ENCODE measurements at places on chromosomes 12 and 14.

DNA sequence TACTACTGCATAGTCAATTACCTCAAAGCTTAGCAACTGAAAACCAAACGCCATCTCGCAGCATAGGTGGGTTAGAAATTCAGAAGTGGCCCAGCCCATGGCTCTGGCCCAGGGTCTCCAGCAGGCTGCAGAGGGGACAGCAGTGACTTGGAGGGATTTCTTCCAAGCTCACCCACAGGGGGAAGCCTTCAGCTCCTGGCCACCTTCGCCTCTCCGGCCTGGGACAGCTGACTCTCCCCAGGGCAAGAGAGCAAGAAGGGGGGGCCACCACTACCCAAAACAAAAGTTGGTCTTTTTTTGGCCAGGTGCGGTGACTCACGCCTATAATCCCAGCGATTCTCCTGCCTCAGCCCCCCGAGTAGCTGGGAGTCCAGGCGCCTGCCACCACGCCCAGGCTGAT lies 32.2 kb upstream of the ANKRD9 start:
- no peak for DNase-seq

- no peak for DNase-seq
These were observed 404.5 kb upstream of the TBX3 start for GRCh38 chr12:115088328-115088994.

GRCh38 chr12:52093346-52093745 lies 13.8 kb downstream of the SMIM41 start:
- DNase-seq, result no peak

DNA sequence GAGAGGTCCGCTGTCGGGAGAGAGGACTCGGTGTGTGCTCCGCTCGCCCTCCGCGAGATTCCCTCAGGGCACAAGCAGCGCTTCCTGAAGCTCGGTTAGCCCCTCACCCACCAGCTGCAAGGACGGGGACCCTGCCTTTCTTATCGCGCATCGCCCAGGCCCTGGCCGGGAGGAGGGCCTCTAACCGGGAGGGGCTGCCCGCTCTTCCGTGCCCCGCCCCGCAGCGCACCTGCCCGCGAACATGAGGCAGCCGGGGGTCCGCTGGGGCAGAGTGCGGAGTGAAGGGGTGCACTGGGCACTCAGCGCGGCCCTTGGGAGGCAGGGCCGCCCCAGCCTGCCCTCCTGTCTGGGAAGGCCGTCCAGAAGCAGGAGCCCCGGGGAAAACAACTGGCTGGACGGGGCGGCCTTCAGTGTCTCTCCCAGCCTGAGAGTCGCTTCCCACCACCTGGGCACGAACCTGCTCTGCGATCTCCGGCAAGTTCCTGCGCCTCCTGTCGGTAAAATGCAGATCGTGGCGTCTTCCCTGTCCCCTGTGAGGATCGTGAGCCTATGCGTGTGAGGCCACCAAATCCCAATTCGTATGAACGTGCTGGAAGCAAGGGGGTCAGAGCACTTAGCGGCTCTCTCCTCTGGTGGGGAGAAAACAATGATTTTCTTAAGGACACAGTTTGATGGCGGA lies 28.0 kb upstream of the ADIPOR2 start:
- no peak for DNase-seq

GRCh38 chr14:23697680-23698079 lies 61.5 kb downstream of the DHRS2 start:
- DNase-seq, result no peak

- no peak for DNase-seq
These were observed 7.5 kb downstream of the UTP20 start for GRCh38 chr12:101287357-101287756.

DNA sequence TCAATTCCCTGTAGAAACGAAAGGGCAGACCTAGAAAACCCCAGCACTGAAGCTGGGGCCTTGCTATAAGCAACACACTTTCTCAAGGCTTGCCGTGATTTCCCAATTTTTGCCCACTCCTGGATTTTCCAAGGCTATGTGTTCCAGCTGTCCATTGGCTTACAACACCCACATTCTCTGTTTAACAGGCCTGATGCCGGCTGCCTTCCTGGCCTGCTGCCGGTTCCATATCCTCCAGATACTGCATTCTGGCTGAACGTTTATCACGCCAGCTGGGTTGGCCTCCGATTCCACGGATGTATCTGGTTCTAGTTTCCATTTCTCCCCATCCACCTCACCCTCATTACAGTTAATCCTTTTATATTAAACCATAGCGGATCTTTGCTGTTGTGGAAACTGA lies 2.0 kb upstream of the PCNX1 start:
- no peak for DNase-seq

- no peak for DNase-seq
These were observed 1.5 kb upstream of the NOXRED1 start for GRCh38 chr14:77424862-77425261.

- DNase-seq, result no peak
These were observed 13.8 kb downstream of the CLBA1 start for GRCh38 chr14:104999361-104999760.

DNA sequence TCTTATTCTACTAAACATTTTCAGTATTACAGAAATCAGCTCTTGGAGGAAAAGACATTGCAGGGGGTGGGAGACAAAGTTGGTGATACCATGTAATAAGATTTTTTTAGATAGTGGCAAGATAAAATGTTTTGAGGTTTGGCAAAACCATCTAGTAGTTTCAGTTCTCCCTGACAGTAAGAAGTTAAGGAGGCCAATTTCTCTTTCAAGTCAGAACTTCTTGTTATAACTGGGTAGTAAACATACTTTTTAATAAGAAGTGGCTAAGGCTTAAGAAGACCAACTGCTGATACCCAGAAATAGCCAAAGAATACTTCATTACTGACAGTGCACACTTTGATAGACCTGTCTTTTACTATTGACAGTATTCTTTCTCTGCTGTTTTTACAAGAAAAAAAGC lies 452.3 kb downstream of the DIO2 start:
- DNase-seq, result no peak

DNA sequence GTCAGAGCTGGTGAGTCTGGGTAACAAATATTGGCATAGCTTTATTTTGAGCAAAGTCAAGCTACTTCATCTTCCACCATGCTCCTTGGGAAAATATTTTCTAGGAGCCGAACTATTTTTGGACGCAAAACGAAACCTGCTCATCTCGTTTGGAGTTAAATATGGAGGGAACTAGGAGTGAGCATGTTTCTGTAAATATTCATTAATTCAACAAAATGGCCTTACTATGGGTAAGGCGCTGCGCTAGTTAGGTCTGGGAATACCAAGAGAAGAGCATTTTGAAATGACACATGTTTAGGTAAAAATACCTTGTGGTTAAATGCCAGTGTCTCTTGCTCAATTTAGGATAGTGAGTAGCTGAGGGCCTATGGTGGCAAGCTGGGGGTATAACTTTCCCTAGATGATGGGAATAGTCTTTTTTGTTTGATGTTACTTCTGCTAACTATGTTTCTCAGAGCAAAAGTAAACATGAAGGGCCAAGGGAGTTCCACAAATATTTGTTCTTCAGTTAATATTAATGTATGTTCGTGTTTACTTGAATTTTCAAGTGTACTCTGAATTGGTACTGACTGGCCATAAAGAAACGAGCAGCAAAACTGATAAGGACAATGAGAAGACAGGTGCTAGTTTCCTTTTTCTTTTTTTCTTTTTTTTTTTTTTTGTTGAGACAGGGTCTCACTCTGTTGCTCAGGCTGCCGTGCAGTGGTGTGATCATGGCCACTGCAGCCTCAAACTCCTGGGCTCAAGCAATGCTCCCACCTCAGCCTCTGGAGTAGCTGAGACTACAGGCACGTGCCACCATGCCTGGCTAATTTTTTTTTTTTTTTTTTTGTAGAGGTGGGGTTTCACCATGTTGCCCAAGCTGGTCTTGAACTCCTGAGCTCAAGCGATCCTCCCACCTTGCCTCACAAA lies 77.7 kb downstream of the MAP1LC3B2 start:
- no peak for DNase-seq

Data from omental fat pad (tissue), 4 donors.